HepG2 (cell line): ENCODE measurements at places on chromosomes 12 and 14. TPM values are rescaled to one million over a fixed set of nuclear protein-coding genes. Genes with fewer than 3 reads are reported as not detected.

DNA sequence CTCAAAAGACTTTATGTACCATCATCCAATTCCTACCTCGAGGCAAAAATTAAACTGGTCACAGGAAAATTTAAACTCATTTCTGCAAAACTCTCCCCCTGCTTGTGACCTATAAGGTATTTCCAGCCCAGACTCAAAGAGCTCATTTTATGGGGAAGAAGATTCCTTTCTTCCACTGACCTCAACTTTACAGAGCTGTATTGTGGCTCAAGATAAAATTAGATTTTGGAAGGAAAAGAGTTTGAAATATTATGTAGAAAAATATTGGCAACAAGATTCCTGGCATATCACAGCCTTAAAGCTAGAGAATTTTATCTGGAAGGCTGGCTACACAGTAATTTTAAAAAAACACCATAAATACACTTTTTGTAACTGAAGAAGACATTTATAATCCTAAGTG lies 91.7 kb downstream of the STXBP6 start:
- H3K36me3 ChIP-seq: no peaks in the 10 kb centered on the region
- H3K27ac ChIP-seq: no peak overlapping the region
- DNase-seq: no peak
- peaks cover 30% of the 10 kb centered on the region for H3K4me1 ChIP-seq

DNA sequence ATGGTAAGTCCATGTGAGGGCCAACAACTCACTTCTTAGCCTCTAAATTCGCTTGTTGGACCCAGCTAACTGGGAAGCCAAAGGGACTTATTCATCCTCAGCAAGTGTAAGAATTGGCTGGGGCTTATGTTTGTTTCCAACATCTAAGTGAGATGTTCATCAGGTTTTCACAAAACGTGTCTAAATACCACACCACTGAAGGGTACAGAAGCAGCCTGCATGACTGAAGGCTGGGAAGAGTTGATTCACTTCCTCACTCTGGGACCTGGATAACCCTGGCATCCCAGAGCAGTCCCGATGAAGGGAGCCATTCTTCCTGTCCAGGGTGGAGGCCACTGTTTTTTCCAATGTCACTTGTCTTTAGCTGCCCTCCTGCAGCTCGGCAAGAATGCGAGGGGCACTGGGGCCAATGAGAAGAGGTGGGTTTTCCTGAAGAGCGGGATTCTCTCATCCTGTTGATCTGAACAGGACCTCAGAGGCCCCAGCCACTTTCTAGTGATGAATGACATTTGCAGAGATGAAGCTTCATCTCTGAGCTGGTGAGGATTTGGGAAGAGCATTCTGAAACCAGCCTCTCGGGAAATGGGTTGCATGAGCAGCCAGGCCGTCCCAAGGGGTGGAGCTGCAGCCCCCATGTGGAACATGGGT lies 12.2 kb upstream of the COL2A1 start:
- H3K27me3 ChIP-seq: no peaks in the 10 kb centered on the region
- H3K27ac ChIP-seq: no peak overlapping the region
- DNase-seq: no peak

- H3K27me3 ChIP-seq: no peaks in the 10 kb centered on the region
- H3K4me3 ChIP-seq: no peak overlapping the region
- peaks cover 7% of the 10 kb centered on the region; the same call in 1 of the 2 replicates for H3K4me1 ChIP-seq
- DNase-seq: no peak
- 0 out of 3 replicates have a peak, but pooled peaks cover 3% of the 10 kb centered on the region for H3K36me3 ChIP-seq
- H3K27ac ChIP-seq: no peak overlapping the region
Observed at GRCh38 chr12:120855823-120856588, 48.2 kb downstream of the SPPL3 start.

- no peak for DNase-seq
- no peaks in the 10 kb centered on the region for H3K4me1 ChIP-seq
- H3K27ac ChIP-seq: no peak overlapping the region
Observed at GRCh38 chr12:42923583-42923982, 334.0 kb upstream of the PRICKLE1 start.

DNA sequence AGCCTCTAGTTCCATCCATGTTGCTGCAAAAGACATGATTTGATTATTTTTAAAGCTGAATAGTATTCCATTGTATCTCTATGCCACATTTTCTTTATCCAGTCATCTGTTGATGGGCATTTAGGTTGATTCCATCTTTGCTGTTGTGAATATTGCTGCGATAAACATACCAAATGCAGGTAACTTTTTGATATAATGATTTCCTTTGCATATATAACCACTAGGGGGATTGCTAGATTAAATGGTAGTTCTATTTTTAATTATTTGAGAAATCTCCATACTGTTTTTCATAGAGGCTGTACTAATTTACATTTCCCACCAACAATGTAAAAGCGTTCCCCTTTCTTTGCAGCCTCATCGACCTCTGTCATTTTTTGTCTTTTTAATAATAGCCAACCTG lies 342.5 kb downstream of the MDGA2 start:
- H3K36me3 ChIP-seq: no peaks in the 10 kb centered on the region
- no peak for DNase-seq
- H3K4me1 ChIP-seq: no peaks in the 10 kb centered on the region
- H3K27me3 ChIP-seq: no peaks in the 10 kb centered on the region; the same call in 1 of the 2 replicates
- no peak overlapping the region for H3K4me3 ChIP-seq

DNA sequence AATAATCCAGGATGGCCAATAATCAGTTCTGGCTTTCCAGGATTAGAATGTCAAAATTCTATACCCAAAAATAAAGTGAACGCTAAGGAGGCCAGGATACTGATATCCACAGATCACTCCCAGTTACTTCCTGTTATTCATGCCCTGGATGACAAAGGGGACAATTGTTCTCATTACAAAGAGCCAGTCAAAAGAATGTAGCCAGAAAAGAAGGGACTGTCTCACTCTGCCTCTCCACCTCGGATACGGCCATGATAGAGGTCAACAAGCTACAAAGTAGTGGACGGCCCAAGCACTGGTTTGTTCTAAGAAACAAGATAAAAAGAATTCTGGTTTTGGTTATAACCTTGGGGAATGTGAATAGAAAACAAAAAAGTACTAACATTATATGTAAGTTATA lies 116.1 kb upstream of the ATF7IP start:
- DNase-seq: peak; percentile 86
- no peak overlapping the region for H3K27ac ChIP-seq
- H3K36me3 ChIP-seq: no peaks in the 10 kb centered on the region
- H3K4me1 ChIP-seq: peaks cover 17% of the 10 kb centered on the region
- no peak overlapping the region for H3K4me3 ChIP-seq

GRCh38 chr14:65177551-65177950 lies 75.2 kb upstream of the MAX start:
- no peak for DNase-seq
- peaks cover 28% of the 10 kb centered on the region for H3K4me1 ChIP-seq
- H3K4me3 ChIP-seq: no peak overlapping the region
- no peaks in the 10 kb centered on the region for H3K27me3 ChIP-seq
- H3K27ac ChIP-seq: no peak overlapping the region
- no peaks in the 10 kb centered on the region for H3K36me3 ChIP-seq

- no peak overlapping the region for H3K27ac ChIP-seq
- H3K36me3 ChIP-seq: no peaks in the 10 kb centered on the region
- no peak overlapping the region for H3K4me3 ChIP-seq
- H3K4me1 ChIP-seq: peaks cover 2% of the 10 kb centered on the region
- peak; percentile 13 for DNase-seq
- no peaks in the 10 kb centered on the region for H3K27me3 ChIP-seq
Observed at GRCh38 chr14:89598548-89599186, 181.6 kb upstream of the FOXN3 start.

The KRT74 gene
- not detected in 2 replicates for total RNA-seq

The TSPAN11 gene
- total RNA-seq: 0.07 and 0.13 TPM in 2 replicates

The PIWIL1 gene
- not detected in 2 replicates for total RNA-seq

The BDKRB2 gene
- total RNA-seq: not detected in 2 replicates
